ENCODE measurements at places on chromosomes 4 and X. TPM values are rescaled to one million over a fixed set of nuclear protein-coding genes. Genes with fewer than 3 reads are reported as not detected.

- ATAC-seq, result no peak
These were observed 3.3 kb upstream of the PORCN start for GRCh38 chrX:48505481-48505880.

IL21 gene
- 0.12 TPM for total RNA-seq

CHRDL1 gene
- 243 TPM for total RNA-seq

DNA sequence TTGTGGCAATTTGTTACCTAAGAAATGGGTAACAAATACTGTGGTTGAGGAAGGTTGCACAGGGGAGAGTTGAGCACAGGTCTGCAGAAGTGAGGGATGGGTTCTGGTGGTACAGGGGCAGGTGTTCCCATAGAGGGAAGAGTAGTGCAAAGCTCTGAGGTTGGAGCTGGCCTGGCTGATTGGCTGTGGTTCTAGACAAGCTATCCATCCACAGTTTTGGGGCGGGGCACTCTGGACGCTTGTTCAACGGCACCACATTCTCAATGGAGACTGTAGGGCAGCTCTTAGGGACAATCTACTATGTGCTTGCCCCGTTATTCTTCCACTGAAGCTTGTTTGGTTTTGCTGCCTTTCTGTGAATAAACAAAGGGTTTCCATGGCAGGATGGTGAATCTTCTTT, 35.4 kb downstream of the NAT8L start:
- ATAC-seq, result no peak

DNA sequence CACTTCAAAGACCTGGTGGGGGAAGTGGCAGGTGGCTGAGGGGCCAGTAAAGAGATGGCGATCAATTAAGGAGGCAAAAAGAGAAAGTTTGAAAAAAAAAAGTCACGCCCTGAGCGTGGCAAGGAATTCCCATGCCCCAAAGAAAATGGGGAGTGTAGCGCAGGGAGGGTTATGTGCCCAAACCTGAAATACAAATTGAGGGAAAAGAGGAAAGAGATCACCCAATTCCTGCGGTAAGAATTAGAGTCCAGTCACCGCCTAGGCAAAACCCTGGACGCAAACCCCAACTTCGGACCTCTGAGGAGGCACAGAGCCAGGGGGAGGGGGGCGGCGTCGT, 595 bp downstream of the ENOX2 start:
- ATAC-seq, result no peak
